ENCODE measurements at places on chromosomes 6 and 20.
A peak's percentile ranks its signal among the peaks of the same experiment; 100 is the strongest.

DNA sequence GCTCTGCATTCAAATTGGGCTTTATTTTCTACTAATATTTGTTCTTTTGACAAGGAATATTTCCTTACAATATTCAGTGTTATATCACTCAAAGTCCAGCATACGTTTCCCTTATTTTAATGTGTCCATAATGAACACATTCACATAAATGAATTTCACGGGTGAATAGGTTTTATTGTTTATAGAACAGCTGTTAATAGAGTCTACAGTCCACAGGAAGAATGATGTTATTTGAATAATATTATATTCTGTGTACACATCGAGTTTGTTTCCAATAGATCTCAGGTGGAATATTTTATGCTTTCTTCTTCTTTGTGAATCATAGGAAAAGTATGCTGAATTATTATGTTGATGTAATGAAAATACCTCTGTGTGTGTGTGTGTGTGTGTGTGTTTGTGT, 582.4 kb downstream of the CDH26 start:
- DNase-seq: no peak

DNA sequence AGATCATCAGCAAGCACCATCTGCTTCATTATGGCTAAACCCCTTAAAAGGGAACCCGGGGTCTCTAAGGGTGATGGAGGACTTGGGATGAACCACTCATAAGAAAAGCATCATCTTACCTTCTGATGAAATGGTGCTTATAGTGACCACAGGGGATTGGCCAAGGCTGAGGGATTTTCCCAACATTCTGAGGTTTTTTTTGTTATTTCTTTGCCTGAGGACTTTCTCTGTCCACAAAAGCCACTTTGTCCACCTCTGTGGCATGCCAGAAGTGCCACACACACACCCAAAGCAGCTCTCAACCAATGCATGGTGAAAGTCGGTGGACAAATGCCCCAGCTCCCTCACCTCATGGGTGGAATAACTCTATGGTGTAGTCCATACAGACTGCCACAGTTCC, 79.3 kb upstream of the TOP1 start:
- no peak for DNase-seq

GRCh38 chr6:28161410-28162079, 19.9 kb downstream of the ZKSCAN8 start:
- no peak for DNase-seq

GRCh38 chr6:90097356-90097755, 199.3 kb downstream of the BACH2 start:
- no peak for DNase-seq

- DNase-seq: no peak
Measured at GRCh38 chr6:41268478-41268877, 18.0 kb downstream of the TREM1 start.

- peak; percentile 45 for DNase-seq
Measured at GRCh38 chr6:89145956-89146717, at the start of gene PM20D2. Gene PM20D2, plus strand, starts transcription at chr6:89146055. Its CDS starts 90 bp downstream, at chr6:89146145.

DNA sequence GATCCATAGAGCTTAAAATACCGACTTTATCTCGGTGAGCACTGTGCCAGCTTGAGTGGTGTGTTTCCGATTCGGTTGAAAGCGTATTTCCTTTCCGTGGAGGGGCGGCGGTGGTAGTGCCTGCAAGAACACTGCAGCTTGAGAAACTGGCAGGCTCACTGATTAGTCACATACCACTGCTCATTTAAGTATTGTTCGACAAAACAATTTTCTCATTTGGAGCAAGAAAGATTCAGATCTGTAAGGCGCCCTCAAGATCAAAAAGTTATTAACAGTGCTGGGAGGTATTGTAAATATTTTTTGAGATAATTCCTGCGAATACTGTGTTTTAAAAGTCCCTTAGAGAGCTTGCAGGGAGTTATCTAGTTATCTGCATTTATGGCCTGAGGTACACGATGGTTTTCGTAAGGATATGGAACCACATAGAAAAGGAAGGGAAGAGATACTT, 1.3 kb downstream of the MAPK14 start:
- DNase-seq: no peak

Measured in NCI-H2107 (cell line).